ENCODE measurements at places on chromosomes 11 and 22.

DNA sequence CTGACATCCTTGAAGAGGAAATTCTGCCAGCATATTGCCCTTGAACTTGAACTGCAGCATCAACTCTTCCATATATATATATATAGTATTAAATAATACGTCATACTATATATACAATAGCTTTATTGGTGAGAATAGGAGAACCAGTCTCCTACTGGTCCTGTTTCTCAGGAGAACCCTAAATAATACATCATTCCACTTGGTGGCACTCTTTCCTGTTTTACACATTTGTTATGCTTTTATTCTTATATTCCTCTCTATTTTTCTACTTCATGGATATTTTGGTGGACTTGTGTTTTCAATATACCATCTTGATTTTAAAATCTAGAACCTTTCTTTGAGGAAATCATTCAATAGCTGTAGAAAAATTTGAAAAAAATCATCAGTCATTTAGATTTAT lies 193.3 kb downstream of the TRPC6 start:
- no peak for DNase-seq

GRCh38 chr11:96314326-96315020 lies 28.5 kb downstream of the MAML2 start:
- DNase-seq: no peak

DNA sequence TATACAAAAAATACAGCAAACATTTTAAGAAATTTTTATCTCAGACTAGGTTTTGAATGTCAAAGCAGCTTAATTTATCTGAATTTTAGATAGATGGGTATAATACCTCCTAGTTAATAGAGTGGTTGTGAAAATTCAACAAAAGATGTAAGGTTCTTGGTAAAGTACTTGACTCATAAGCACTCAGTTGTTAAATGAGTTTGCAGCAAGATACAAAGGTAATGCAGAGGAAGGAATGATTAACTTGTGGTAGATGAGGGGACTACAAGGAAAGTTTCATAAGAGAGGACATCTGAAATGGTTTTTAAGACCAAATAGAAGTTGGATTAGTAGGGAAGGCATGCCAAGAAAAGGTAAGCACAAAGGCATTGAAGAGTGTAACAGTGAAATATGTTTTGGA lies 37.4 kb downstream of the PPME1 start:
- no peak for DNase-seq

GRCh38 chr22:44592824-44593148 lies 94.8 kb upstream of the RTL6 start:
- DNase-seq: no peak

DNA sequence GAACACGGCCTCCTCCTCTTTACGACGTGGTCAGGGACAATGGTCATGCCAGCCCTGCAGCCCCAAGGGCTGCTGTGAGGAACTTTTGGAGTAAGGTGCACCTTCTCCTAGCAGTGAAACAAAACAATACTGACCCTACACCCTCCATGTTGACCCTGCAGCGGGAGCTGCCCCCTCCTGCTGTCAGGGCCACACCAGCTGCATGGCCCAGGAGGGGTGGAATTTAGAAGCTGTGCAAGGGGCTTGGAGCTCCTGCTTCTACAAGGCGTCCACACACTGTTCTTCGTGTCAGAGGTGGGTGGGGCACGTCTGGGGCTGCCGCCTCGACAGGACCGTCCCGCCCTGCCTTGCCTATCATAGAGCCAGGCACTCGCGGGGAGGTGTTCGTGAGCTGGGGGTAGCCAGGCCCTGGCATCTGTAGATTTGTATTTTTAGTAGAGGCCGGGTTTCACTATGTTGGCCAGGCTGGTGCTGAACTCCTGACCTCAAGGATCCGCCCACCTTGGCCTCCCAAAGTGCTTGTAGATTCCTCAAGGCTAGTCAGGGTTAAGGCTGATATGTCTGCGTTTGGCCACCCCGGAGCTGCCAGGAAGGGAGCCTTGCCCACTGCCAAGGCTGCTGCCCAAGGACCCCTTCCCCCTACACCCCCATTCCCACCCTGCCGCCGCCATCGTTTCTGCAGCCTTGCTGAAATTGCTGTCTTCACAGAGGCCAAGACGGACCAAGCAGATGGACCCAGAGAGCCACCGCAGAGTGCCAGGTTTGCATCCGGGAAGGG lies 15.9 kb downstream of the INCENP start:
- DNase-seq: no peak

GRCh38 chr11:117188620-117189081 lies 10.1 kb downstream of the SIDT2 start:
- DNase-seq: no peak

GRCh38 chr11:70057080-70057479 lies 21.0 kb upstream of the ANO1 start:
- DNase-seq: no peak

GRCh38 chr11:18986744-18987143 lies 47.5 kb upstream of the MRGPRX1 start:
- DNase-seq: no peak

DNA sequence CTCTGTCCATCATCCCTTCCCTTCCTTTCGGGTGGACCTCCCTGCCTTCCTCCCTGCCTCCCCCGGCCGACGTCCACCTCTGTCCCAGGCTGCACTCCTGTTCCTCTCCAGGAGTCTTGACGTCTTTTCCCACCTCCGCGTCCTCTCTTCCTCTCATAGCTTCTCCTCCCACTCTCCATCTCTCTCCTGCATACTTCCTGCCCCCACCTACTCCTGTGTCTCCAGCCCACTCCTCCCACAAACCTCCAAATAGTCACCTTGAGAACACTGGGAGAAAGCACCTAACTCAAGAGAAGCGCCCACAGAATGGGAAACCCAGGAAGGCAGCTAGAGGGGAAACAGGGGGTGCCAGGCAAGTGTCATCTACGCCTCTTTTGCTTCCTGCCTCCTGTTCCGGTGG lies 60.8 kb downstream of the PDE2A start:
- no peak for DNase-seq

DNA sequence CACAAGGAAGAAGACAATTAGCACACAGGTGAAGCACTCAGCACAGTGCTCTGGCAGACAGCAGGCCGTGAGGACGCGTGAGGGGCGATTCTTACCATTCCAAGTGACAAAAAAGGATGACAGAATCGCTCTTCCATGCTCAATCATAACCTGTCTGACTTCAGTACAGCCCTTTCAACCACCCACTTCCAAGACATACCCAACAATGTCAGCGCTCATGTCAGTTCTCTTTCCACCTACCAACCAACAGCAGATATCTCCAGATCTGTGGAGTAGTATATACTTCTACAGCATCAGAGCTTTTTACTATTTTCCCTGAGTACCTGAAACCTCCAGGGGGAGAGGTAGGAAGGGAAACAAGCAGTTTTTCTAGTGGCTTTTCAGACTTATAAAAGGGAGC lies 40.2 kb downstream of the MORC2 start:
- DNase-seq: no peak

DNA sequence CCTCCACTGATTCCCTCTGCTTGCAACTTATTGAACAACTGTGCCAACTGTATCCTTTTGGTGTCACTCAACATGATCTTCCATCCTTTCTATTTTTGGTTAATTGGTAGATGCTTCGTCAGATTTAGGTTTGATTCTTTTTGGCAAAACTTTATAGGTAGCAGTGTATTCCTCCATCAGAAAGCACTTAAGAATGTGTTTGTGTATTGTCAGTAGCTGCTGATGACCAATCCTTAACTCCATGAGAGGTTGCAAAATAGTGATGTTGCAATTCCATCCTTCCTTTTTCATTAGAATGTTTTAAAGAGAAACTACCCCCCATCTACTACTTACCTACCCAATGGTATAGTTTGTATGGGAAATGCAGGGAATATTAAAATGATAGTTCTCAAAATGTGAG lies 22.1 kb downstream of the FAM76B start:
- no peak for DNase-seq

GRCh38 chr11:1534682-1535081 lies 37.4 kb downstream of the DUSP8 start:
- DNase-seq: no peak

- DNase-seq: no peak
Measured at GRCh38 chr11:76560219-76560618, 110.3 kb downstream of the LRRC32 start.

GRCh38 chr11:92026664-92027063 lies 198.0 kb upstream of the FAT3 start:
- no peak for DNase-seq

- DNase-seq: no peak
Measured at GRCh38 chr11:45344028-45344427, 57.9 kb upstream of the SYT13 start.

- no peak for DNase-seq
Measured at GRCh38 chr11:94751218-94751609, 16.9 kb upstream of the AMOTL1 start.

- DNase-seq: no peak
Measured at GRCh38 chr22:36904260-36904880, 9.1 kb upstream of the CSF2RB start.

DNA sequence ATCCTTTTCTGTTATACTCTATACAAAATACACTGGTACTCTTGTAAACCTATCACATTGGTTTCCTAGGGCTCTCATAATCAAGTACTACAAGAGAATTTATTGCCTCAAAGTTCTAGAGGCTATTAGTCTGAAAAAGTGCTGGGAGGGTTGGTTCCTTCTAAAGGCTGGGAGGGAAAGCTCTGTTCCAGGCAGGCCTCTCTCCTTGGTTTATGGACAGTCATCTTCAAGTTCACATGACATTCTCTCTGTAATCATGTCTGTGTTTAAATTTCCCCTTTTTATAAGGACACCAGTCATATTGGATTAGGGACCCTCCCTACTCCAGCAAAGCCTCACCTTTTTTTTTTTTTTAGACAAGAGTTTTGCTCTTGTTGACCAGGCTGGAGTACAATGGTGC lies 9.1 kb downstream of the SLC36A4 start:
- DNase-seq: no peak

DNA sequence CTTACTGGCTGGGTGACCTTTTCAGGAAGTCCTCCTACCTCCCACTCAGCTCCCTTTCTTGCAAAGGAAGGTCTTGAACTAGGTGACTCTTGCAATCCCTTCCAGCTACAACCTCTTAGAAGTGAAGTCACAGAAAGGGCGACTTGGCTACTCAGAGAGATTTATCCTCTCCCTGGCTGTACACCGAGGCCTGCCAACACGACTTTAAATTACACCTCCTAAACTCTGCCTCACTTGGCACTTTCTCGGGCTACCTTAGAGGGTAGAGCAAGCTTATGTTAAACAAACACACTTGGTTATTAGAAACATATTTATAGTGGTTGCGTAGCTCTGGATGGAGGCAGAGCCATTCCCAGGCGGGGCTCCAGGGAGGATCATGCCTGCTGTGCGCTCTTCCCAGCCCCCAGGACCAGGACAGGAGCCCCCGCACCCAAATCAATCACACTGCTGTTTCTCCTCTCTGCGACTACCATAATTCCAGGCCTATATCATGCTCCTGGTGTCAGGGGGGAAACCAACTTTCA lies 358.4 kb downstream of the BUD13 start:
- no peak for DNase-seq

- no peak for DNase-seq
Measured at GRCh38 chr11:27571154-27571810, 64.7 kb upstream of the LIN7C start.
